ENCODE measurements at places on chromosomes 2 and 18. TPM values are rescaled to one million over a fixed set of nuclear protein-coding genes. Genes with fewer than 3 reads are reported as not detected.

DNA sequence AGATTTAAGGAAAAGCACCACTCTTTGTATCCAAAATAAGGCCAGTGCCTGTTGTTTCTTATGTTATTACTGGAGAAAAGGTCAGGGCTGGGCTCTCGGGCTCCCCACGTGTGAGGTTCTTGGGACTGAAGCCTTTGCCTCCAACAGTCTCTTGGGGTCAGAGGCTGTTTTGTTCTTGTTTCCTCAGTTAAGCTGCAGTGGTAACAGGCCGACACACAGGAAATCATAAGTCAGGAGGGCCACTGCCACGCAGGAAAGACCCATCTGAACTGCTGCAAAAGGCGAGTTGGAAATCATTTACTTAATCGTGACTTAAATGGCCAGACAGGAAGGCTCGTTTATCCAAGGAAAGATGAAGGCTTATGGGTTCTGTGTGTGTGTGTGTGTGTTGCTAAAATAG lies 30.3 kb upstream of the IL37 start:
- no peak for DNase-seq

DNA sequence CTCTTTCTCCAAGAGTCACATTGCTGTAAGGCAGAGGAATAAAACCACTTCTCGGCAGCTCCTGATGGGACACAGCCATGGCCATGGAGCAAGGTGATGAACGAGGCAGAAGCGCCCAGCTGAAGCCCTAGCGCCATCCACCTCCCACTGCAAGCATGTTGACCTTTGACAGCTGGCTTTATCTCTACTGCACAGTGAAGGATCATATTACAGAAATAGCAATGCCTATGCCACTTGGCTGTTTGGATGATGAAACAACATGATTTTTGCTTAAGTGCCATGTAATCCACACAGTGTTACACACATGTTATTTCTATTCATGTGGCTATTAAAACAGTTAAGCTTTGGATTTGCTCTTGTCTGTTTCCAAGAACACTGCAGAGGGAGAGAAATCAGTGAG lies 167.7 kb downstream of the VAPA start:
- no peak for DNase-seq

GRCh38 chr2:30565851-30566358 lies 118.9 kb downstream of the LCLAT1 start:
- no peak for DNase-seq

The ABCG5 gene
- total RNA-seq, result not detected

The CIB4 gene
- not detected for total RNA-seq

DNA sequence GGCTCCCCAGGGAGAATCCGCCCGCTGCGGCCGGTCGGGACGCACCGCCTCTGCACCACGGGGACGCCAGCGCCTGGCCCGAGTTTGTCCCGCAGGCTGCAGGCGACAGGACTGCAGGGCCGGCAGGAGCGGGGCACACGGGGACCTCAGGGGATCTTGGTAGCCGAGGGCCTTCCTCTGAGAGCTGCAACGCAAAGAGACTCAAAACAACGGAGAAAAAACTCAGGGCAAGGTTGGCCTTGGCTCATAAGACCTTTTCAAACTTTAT lies 79.7 kb downstream of the ARHGEF4 start:
- no peak for DNase-seq

The CYP26B1 gene
- total RNA-seq, result 9.5 TPM

DNA sequence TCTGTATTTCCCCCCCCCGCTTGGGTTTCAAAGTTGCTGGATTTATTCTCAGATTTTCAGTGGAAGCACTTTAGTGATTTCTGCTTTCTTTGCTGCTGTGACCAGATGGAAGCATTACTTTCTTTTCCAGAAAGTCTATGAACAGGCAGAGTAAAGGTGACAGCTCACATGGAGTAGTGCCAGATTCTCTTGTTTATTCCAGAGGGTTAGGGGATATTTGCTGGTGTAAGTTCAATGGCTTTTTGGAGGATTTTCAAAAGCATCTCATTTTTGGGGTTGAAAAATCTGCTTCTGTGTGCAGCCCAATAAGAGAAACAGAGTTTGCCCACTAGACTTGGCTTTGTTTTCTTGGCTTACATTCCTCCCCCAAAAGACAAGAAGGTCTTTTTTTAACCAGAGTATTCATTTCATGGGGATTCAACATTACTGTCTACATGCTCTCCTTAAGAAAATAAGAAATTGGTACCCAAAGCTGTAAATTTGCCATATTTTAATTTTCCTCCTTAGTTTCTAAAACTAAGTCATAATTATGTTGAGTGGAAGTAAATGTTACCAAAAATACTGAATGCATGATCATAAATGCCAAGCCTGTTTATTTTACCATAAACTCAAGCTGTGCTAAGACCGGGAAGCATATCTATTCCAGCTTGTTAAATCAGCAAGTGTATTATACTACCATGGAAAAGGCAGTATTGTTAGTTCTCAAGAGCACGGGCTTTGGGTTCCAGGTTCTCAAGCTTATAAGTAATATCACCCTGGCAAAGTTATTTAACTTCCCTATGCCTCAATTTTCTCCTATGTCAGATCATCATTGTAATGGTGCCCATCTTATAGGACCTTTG lies 557.2 kb downstream of the CPS1 start:
- DNase-seq, result no peak

GRCh38 chr2:181857483-181857882 lies 34.0 kb upstream of the ITPRID2 start:
- no peak for DNase-seq

DNA sequence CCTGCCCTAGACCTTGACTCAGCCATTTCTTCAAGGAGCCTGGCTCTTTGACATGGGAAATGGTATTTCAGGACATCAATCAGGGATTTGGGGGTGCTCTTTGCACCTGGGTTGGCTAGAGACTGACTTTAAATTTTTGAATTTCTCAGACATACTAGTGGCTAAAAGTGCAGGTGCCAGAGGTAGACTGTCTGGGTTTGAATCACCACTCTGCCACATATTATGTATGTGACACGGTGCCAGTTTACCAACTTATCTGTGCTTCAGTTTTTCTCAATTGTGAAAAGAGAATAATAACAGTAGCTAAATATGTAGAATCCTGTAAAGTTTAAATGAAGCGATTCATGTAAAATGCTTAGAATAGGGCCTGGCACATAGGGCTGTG lies 49.2 kb upstream of the RTN4 start:
- no peak for DNase-seq

- peak; percentile 88 for DNase-seq
These were observed 11.0 kb upstream of the SFTPB start for GRCh38 chr2:85678794-85679672.

DNA sequence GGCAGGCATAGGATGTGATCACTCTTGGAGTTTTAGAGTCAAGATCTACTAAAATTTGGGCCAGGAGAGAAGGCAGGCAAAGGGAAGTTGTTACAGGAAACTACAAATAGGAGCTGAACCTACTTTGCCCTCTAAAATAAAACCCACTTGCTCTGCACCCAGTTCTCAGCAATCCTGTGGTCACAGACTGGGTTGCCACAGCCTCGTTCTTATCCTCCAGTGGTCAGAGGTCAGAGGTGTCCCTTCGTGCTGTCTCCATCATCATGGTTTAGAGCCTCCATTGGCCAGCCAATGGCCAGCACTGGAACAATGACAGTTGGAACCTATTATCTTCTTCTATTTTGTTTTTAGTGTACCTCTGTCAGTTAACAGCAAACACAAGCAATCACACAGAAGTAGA lies 90.7 kb upstream of the TNP1 start:
- DNase-seq, result no peak

- no peak for DNase-seq
These were observed 716.5 kb upstream of the RAB6C start for GRCh38 chr2:129262934-129263333.

The UGT1A3 gene
- total RNA-seq, result 2.7 TPM

DNA sequence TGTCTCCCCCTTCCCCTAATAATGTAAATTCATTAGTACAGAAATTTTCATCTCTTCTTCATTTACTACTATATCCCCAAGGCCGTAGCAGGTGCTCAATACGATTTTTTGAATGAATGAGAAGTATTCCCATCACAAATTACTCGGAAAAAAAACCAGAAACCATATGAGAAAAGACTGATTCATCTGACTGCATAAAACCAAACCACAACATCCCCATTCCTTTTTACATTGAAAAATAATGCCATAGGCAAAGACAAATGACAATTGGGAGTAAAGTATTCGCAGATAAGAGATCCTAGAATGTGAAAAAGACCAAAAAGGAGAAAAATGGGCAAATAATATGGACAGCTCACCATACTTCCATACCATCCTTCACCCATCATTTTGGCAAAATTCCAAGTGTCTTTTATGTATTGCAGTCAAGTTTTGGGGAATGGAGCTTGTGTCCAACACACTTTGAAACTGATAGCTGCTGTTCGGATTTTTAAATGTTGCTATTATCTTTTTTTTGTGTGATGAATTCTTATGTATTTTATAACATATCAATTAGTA lies 1.5 kb downstream of the ZC3H8 start:
- DNase-seq, result no peak

The B3GNT7 gene
- 149 TPM for total RNA-seq

DNA sequence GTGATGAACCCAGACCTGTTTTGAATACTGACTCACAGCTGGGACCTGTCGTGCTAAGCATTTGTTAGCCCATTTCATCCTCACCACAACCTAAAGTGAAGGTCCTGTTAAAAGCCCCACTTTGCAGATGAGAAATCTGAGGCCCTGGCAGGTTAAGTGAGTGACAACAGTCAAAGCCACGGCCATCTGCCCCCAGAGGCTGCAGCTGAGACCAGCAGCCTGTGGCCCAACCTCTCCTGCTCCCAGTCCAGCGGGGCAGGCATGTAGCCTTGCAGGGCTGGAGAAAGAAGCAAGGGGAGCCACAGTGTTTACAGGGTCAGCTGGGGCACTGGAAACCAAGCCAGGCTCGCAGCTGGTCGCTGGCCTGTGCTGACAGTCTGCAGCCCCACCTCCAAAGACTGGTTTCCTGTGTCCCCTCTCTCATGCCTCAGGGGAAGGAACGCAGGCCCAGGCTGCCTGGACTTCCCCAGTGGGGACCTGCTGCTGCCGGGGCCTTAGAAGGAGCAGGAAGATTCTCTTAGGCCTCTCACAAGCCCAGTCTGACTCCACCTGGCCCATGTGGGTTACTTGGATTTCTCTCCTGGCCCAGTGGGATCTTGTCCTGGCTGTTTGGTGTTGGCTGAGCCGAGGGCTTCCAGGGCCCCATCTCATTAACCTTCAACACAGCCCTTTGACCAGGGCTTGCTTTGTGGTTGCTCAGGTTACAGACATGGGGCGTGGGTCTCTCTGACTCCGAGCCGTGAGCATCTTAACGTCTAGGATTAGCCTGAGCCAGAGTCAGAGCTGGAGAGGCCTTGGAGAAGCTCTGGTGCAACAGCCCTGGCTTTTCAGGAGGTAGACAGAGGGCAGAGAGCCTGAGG lies 1.7 kb downstream of the INPP5D start:
- DNase-seq, result peak; percentile 78

The LYPD6 gene
- total RNA-seq, result 2.4 TPM

DNA sequence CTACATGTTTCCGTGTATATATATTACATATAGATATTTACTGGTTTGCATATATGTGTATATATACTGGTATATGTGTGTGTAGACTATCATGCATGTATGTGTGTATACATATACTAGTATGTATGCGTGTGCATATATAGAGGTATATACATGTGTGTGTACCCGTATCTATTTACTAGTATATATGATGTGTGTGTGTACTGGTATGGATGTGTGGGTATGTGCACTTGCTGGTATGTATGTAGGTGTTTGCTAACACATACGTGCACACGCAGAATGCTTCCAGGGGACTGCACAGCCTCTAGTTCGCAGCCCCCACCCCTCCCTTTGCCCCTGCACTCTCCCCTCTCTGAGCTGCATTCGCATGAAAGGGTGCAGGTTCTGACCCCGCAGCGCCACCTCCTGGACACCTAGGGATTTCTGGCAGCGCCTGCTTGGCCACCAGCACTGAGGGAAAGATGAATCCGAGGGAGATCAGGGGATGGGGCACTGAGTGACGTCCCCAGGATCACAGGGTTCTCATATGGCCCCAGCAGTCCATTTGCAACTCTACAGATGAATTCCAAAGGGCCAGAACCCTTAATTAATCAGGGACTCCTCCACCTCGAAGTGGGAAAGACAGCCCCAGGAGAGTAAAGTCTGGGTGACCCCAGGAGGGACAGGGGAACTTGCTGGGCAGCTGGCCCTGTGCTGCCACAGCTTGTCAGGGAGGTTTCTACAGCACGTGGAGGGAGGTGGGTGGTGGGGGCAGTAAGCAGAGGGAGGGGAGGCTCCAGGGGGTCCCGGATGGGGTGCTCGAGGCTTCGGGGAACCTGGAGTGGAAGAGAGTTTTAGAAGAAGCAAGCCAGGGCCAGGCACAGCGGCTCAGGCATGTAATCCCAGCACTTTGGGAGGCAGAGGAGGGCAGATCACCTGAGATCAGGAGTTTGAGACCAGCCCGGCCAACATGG lies 66.8 kb upstream of the ASAP2 start:
- peak; percentile 91 for DNase-seq

DNA sequence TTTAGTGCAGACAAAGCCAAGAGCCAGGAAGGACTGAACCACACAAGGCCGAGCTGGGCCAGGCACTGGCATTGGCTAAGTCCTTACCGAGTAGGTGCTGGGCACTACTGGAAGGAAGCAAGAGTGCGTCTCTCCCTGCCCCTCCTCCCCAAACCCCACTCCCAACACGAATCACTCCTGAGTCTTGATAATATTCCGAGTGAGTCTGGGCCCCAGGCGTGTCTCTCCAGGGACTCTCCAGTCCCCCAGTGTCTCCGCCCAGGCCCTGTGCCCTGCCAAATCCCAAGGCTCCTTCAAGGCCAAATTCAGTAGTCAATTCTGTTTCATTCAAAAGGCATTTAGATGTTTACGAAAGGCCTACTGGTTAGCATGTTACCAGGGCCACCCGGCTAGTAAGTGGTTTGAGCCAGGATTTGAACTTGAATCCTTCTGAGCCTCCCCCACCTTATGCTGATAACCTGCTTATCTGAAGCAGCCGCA lies 82.8 kb downstream of the GLI2 start:
- DNase-seq, result peak; percentile 61

DNA sequence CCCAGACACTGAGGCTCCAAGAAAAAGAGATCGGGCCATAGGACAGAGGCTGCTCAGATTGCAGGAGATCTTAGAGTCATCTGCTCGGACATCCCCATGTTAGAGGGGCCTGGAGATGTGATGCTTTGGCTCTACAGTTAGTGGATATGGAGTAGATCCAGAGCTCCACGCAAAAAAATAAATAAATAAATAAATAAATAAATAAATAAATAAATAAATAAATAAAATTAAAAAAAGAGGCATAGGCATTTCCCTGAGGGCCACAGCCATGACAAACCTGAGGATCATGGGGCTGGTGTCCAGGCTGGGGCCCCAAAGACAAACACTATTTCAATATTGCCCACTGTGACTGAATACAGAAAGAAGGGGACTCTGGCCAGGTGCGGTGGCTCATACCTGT lies 85.5 kb downstream of the PLB1 start:
- no peak for DNase-seq

The HOXD4 gene
- total RNA-seq, result 6.5 TPM

DNA sequence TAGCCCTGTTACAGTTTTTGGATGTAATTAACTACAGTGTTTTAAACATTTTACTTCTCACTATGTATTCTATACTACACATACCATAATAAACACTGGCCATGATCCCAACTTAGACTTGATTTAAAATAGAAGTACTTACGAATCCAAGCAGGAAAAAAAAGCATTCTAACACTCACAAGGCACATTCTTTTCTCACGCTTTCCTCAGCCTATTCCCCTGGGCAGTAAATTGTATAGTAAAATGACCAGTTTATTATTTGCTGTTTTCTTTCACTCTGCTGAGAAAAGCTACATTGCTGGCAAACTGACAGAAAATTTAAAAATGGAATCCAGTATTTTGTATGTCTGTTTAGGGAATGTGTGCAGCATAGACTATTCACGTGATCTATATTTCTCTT lies 2.8 kb upstream of the TANC1 start:
- no peak for DNase-seq

GRCh38 chr2:188410504-188411235 lies 119.0 kb downstream of the GULP1 start:
- no peak for DNase-seq

The CDH7 gene
- total RNA-seq, result not detected

The MATN3 gene
- total RNA-seq, result 0.70 TPM

The REG3G gene
- not detected for total RNA-seq
